Activated CD8-positive, alpha-beta memory T cell treated with anti-CD3 and anti-CD28 coated beads for 1 hour (primary cell): ENCODE measurements at places on chromosomes 3 and 15.

DNA sequence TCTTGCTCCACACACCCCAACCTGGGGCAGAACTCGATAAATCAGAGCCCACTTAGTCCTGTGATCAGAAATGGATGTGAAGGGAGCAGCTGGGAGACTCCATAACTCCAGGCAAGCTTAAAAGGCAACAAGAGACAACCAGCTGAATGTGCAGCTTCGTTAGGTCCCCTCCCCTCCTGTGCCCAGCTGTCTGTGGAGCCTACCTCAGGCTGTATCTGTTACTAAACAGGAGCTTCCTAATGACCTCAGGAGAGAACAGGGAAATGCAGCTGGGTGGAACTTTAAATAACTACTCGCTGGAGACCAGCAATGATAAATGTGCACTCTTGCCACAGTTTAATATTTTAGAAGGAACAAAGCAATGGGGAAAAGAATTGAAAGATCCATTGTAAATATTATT lies 25.9 kb downstream of the SLC9A9 start:
- DNase-seq: no peak

DNA sequence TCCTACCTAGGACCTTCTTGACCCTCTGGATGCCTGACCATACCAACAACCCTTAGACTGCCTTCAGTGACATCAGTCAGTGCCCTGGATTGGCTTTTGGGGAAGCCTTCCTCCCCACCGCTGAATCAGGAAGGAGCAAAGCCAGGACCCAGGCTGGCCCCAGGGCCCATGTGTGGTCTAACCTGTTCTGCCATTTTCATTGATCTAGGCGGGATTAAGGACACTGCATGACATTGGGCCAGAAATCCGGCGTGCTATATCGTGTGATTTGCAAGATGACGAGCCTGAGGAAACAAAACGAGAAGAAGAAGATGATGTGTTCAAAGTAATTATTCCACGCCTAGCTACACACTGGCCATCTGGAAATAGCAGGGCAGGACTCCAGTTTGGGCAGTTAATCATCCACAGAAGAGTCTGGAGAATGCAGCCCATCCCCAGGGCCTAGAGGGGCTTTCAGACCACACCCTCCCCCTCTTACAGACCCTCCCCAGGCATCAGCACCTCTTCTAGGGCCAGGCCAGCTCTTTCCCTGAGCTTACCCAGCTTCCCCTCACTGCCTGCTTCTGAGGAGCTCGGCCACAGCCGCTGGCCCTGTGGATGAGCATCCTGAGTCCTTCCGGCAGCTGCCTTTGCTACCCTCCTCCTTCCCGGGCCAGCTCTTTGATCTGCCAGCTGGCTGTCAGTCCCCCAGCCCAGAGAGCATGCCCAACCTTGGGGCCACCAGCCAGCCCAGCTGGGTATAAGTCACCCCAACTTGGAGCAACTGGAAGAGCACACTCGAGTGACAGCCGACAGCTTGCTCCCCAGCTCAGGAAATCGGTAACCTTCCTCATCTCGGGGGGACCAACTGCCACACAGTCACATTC lies 45.9 kb downstream of the CHDH start:
- DNase-seq: no peak

- DNase-seq: no peak
Measured at GRCh38 chr15:49085696-49086459, 39.6 kb upstream of the SECISBP2L start.

DNA sequence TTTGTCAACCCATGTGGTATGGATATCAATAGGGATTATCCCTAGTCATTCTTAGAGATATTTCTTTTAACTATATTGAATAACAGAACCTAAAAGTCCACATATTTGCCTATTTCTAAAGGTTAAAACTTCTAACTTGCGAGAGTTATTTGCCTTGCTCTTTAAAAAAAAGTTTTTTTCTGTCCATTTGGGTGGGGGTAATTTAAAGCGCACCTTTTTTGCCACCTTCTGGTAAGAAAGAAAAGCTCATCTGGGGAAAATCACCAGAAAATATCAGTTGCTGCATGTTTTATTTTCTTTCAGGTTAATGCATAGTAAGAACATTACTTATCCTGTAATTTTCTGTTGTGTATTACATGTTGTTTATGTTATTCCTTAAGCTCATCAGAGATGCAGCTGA lies 242.0 kb upstream of the GOLGA6L4 start:
- no peak for DNase-seq

- no peak for DNase-seq
Measured at GRCh38 chr3:99781761-99782160, 35.9 kb upstream of the CMSS1 start.

GRCh38 chr15:43440721-43441281 lies 52.2 kb downstream of the TP53BP1 start:
- DNase-seq: no peak

DNA sequence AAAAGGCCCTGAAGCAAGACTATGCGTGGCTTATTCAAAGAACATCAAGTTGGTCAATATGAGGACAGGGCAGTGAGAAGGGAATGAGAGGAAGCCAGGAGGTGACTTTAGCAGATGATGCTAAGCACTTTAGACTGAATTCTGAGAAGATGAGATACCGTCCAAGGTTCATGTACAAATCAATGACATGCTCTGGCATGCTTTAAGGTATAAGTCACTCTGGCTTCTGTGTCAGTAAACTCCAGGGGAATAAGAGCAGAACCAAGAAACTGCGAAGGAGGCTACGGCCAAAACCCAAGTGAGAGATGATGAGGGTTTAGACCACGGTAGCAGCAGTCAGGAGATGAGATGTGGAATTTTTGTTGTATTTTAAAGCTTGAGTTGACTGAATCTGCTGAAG lies 8.9 kb upstream of the CCDC50 start:
- DNase-seq: no peak

- no peak for DNase-seq
Measured at GRCh38 chr3:121111914-121112612, 204.1 kb downstream of the STXBP5L start.

DNA sequence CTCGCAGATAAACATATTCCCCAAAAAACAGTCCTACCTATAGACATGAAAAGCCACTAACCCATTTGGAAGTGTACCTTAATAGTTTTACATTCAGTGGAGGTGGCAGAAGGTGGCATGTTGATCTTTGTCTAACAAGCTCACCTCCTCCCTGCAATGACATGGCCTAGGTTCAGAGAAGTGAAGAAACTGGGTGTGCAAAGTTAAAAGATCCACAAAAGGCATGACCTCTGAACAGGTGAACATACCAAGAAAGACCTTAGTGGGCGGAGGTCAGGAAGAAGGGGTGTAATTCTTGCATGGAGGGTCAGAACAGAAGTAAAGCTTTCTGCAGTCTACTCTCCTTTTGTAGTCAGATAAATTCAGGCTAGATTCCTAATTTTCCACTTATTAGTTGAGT lies 822 bp downstream of the MRPL3 start:
- DNase-seq: no peak

DNA sequence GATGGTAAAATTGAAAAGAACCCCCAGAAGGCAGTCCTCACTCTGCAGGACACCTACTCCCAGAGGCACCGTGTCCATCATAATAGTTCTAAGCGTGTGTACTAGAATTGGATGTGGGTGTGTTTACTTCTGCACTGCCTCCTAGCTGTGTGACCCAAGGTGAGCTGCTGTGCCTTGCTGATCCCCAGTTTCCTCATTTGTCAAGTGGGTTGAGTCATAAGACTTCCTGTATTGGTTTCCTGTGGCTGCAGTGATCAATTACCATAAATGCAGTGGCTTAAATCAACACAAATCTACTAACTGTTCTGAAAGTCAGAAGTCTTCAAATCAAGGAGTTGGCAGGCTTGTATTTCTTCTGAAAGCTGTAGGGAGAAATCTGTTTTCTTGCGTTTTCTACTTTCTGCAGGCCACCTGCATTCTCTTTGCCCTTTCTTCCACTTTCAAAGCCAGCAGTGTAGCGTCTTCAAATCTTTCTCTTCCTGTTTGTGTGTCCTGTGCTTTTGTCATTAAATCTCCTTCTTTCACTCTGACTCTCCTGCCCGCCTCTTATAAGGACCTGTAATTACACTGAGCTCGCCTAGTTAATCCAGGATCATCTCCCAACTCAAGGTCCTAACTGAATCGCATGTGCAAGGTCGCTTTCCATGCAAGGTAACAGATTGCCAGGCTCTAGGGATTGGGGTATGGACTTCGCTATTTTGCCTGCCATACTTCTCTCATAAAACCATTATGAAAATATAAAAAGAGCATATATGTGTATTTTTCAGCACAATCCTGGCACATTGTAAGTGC lies 59.0 kb downstream of the RORA start:
- no peak for DNase-seq

GRCh38 chr3:180280555-180280954 lies 243.8 kb upstream of the PEX5L start:
- DNase-seq: no peak

DNA sequence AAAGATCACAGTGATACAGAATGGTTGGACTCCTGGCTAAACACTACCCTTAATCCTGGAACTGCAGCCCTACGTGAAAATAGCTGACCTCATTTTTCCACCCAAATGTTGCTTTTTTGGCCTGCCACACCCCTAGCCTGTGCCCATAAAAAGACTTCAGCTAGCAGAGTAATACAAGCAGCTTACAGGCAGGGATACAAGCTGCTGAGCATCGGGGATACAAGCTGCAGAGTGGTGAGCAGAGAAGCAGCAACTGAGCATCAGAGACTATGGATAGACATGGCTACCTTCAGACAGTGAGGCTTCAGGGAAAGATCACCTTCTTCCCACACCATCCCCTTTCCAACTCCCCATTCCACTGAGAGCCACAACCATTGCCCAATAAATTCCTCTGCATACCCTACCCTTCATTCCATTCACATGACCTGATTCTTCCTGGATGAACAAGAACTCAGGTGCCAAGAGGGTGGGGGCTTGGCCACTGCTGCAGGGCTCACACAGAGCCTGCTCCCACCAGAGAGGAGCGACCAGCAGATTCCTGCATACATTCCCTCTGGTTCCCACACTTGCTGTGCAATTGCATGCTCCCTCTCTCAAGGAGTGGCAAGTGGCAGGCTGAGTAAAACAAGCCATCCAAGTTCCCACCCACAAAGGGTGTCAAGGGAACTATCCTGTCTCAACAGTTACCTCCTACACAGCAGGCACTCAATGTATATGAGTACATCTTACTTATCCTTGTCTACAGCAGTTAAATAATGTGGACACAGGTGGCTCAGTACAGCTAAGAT lies 217.5 kb downstream of the ALCAM start:
- DNase-seq: no peak

GRCh38 chr15:79075256-79075655 lies 15.3 kb downstream of the RASGRF1 start:
- no peak for DNase-seq

DNA sequence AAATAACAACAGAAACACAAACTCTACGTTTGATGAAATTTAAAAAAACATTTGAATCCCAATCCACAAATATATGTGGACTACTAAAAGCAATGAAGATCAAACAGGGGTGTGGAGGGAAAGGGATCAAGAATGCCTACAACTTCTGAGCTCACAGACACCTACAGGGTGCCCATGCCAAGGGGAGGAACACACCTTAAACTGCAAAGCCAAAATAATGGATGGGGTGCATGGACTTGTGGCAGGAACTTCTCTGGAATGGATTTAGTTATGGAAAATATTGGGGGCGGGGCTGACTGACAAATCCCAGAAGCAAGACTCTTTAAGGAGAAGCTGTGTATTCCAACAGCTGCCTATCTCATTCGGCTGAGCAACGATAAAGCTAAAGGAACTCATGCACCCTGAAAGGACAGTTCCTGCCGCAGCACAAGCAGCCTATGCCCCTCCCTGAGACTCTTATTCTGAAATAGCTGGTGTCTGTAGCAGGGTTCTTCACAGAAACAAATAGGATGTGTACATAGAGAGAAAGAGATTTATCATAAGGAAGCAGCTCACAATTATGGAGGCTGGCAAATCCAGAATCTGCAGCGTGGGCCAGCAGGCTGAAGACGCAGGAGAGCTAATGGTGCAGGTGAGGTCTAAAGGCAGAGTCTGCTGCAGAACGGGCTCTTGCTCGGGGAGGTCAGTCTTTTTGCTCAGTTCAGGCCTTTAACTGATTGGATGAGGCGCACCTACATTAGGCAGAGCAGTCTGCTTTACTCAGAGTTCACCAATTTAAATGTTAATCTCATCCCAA lies 24.5 kb upstream of the PLA2G4D start:
- DNase-seq: no peak

DNA sequence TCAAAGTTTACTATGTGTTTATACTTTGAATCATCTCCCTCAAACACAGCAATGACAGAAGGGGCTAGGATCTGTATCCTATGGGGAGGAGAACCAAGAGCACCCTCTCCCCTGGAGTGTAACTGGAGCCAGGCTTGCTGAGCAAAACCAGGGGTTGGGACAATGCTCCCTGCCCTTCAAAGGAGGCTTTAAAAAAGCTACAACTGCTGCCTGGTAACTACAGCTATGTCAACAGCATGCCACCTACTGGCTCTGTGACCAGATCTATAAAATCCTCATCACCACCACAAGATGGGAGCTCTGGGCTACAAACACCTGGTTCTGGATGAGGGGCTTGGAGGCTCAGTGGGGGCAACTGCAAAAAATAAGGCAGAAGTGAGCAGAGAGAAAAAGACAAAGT lies 61.9 kb downstream of the ANO10 start:
- DNase-seq: no peak

DNA sequence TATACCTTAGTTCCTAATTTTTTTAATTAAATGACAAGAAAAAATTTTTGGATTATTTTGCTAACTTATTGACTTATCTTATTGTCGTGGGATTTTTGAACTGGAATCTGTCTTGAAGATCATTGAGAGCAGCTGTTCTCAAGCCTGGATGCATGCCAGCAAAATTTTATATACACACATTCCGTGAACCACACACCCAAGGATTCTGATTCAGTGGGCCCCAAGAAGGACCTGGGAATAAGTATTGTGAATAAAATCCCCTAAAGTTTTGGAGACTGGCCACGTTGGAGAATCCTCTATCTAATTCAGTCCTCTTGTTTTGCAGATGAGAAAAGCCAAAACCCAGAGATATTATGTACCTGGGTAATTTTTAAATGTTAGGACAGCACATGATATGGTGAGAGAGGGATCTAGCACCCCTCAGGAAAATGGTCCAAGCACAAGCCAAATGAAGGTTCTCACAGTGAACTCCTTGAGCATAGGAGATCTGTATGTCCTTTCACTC lies 55.2 kb downstream of the UNC13C start:
- no peak for DNase-seq

- DNase-seq: no peak
Measured at GRCh38 chr3:49244581-49245205, 32.3 kb downstream of the C3orf62 start.
